ENCODE measurements at places on chromosomes 7 and 10.

- no peak for DNase-seq
These were observed 250.0 kb downstream of the BMPER start for GRCh38 chr7:34155220-34155908.

DNA sequence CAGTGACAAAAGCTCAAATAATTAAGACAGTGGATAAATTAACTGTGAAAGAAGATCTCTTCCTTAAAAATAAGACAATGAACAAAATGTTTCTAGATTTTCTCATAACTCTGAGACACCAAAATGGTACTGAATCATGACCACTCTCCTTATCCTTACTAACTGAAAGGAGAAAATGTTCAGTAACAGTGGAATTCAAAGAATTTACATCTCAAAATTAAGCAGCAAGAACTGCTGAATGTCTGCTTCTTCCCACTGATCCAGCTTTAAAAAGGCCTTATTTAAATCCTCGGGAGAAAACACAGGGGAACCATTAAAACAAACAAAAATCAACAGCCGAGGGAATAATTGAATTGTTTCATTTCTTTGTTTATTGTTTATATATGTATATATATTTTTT lies 27.3 kb upstream of the PLXDC2 start:
- DNase-seq = no peak

- DNase-seq = no peak
These were observed 259.5 kb upstream of the NPY start for GRCh38 chr7:24024276-24025068.

DNA sequence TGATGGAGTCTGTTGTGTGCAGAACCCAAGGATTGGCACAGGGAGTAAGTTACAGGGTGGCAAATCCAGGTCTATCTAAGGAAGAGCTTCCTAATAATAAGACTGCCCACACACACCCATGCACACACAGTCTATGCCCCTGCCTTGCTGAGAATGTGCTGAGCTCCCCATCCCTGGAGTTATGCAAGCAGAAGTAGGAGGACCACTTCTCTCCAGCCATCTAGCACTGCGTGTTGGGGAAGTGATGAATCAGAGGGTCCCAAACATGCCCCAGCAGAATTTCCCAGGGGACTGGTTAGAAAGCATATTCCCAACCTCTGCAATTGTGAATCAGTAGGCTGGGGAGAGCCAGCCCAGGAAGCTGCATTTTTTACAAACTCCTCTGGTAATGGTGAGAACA lies 117.2 kb downstream of the CDH23 start:
- no peak for DNase-seq

DNA sequence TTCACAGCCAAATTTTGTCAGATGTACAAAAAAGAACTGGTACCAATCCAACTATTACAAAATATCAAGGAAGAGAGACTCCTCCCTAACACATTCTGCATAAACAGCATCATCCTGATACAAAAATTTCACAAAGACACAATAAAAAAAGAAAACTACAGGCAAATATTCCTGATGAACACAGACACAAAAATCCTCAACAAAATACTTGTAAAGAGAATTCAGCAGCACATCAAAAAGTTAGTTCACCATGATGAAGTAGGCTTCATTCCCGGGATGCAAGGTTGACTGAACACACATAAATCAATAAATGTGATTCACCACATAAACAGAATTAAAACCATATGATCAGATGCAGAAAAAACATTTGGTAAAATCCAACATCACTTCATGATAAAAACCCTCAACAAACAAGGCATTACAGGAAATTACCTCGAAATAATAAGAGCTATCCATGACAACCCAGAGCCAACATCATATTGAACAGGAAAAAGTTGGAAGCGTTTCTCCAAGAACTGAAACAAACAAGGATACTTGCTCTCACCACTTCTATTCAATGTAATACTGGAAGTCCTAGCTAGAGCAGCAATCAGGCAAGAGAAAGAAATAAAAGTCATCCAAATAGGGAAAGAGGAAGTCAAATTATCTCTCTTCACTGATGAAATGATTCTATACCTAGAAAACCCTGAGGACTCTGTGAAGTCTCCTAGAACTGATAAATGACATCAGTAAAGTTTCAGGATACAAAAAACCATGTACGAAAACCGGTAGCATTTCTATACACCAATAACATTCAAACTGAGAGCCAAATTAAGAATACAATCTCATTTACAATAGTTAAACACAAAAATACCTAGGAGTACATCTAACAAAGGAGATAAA lies 223.1 kb downstream of the REEP3 start:
- no peak for DNase-seq

GRCh38 chr7:131692131-131692960 lies 135.9 kb upstream of the PODXL start:
- DNase-seq = no peak

- no peak for DNase-seq
These were observed 103.4 kb downstream of the ABCA13 start for GRCh38 chr7:48274662-48275061.

GRCh38 chr7:38975944-38976392 lies 1.7 kb upstream of the POU6F2 start:
- DNase-seq = no peak

- DNase-seq = no peak
These were observed 108.3 kb downstream of the NKX6-2 start for GRCh38 chr10:132677473-132678227.

- DNase-seq = no peak
These were observed 79.8 kb downstream of the CLEC2L start for GRCh38 chr7:139603282-139603681.

DNA sequence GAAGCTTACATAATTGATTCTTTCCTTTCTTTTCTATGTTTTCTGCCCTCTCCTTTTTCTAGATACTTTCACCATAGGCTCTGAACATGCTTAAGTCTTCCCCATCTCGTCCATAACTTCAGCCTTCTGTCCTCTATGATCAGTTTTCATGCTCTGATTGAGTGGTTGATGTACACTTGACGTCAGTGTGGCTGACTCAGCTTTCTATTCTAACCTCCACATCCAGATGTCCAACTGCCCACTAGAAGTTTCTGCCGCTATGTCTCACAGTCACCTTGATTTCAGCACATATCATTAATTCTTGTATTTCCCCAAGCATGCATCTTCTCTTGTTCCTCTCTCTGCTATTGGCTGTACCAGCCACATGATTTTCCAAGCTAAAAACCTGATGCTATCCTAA lies 15.0 kb downstream of the CDK14 start:
- no peak for DNase-seq

DNA sequence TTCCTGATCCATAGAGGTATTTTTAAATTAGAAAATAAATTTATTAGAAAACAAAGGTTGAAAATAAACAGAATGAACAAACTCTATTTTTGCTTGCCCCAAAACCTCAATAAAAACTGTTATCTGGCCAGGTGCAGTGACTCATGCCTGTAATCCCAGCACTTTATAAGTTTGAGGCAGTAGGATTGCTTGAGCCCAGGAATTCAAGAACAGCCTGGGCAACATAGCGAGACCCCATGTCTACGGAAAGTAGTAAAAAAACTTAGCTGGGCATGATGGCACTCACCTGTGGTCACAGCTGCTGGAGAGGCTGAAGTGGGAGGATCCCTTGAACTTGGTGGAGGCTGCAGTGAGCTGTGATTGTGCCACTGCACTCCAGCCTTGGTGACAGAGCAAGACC lies 10.3 kb downstream of the SLK start:
- DNase-seq = no peak

- no peak for DNase-seq
These were observed 977 bp downstream of the CALU start for GRCh38 chr7:128739990-128740682.

GRCh38 chr10:88490231-88490980 lies 92.7 kb downstream of the RNLS start:
- no peak for DNase-seq

- DNase-seq = no peak
These were observed 38.0 kb upstream of the CACNA2D1 start for GRCh38 chr7:82481499-82482097.

GRCh38 chr7:101173752-101174244 lies 6.3 kb downstream of the NAT16 start:
- DNase-seq = peak; percentile 44

Measured in T follicular helper cell (primary cell).